ENCODE measurements at places on chromosomes 11 and 22.

- DNase-seq = peak; percentile 83
These were observed 50.8 kb downstream of the FBLN1 start for GRCh38 chr22:45553351-45554039.

DNA sequence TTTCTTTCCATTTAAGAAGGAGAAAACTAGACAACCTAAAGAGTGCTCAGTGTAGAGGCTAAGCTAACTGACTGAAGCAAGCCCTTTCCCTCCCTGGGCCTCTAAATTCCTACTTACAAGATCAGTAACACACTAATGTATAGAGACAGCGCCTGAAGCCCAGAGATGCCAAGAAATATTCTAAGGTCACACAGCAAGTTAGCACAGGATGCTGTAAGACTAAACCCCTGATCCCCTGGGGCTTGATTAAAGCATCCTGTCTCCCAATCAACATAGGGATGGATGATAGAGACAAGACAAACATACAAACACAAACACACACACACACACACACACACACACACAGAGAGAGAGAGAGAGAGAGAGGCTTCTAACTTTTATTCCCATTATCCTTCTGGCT lies 5.6 kb downstream of the LARGE1 start:
- DNase-seq = no peak

- no peak for DNase-seq
These were observed 734 bp upstream of the TMEM123 start for GRCh38 chr11:102453302-102453695.

DNA sequence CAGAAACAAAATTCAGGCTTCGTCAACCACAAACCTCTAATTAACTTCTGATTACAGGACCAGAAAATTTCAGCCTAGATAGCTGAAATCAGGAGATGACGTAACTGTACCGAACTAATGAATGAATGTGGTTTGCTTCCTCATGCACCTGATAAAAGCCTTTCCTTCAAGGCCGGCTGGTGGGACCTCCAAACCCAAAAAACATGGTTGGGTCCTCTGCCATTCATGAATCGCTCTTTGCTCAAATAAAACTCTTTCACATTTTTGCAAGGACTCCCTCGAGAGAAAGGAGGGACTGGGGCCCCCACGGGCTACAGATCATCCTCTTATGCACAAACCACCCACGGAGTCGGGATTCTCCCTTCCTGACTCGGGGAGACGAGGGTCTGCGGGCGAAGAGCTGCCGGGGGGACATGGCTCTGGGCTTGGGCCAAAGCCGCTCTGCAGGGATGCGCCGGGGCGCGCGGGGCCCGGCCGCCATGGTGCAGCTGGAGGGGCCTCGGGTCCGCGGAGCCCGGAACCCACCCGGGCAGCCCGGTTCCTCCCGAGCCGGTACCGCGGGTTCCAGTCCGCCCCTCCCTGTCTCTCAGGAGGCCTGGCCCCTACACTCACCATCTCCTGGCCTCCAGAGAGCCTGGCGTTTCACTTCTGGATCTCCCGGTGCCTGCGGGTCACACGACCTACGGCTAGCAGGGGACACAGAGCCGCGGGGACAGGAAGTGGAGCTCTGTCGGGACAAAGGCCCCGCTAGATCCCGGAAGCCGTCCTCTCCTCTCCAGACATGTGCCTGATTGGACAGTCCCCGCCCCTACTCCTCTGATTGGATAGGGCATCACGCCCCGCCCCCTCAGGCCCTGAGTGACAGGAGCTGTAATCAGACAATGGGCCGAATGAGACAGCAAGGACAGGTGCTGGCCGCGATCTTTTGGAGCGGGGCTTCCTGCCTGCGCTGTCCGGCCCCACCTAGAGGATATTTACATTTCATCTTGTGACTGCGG lies at the start of gene ZNF195:
ZNF195 (minus strand) TSS at position 721 of the 998 bp plus-strand sequence; CDS start at position 615, 106 bp downstream.
- peak; percentile 100 for DNase-seq

GRCh38 chr11:99019696-99020095 lies 1.1 kb upstream of the CNTN5 start:
- DNase-seq = no peak

- no peak for DNase-seq
These were observed 21.9 kb upstream of the PRR5 start for GRCh38 chr22:44680058-44680457.

GRCh38 chr22:46931414-46931813 lies 169.0 kb downstream of the TBC1D22A start:
- no peak for DNase-seq

GRCh38 chr11:65785319-65786007 lies 1.4 kb upstream of the OVOL1 start:
- DNase-seq = no peak

DNA sequence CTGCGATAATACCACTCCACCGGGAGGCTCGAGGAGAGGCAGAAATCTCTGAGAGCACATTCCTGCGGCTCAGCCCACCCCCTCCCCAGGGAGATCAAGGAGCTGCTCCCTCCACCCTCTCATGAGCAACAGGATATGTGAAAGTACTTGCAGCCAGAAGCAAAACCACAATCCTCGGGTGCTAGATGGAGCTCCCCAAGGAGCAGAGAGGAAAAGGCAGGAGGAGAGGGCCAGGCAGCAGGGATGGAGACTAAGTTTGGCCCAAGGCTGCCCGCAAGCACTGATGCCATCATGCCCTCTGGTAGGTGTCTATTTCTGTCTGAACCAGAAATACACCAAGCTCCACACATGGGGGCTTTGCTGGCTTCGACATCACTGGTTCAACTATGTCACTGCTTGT lies 22.3 kb downstream of the VPS37C start:
- no peak for DNase-seq

DNA sequence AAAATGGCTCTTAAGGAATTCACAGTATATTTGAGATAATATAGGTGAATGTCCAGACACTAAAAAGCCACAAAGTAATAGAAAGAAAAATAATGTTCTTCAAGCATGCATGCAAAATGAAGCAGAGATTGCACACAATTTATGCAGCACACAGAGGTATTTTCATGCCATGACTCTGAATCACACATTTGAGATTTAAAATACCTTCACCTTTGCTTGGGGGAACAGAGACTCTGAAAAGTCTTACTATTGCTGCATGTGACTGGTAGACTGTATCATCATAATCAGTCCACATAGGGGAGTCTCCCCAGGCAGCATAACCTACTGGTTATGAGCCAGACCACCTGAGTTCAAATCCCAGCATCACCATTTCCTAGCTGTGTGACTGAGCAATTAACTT lies 96.2 kb downstream of the RCN1 start:
- DNase-seq = no peak

DNA sequence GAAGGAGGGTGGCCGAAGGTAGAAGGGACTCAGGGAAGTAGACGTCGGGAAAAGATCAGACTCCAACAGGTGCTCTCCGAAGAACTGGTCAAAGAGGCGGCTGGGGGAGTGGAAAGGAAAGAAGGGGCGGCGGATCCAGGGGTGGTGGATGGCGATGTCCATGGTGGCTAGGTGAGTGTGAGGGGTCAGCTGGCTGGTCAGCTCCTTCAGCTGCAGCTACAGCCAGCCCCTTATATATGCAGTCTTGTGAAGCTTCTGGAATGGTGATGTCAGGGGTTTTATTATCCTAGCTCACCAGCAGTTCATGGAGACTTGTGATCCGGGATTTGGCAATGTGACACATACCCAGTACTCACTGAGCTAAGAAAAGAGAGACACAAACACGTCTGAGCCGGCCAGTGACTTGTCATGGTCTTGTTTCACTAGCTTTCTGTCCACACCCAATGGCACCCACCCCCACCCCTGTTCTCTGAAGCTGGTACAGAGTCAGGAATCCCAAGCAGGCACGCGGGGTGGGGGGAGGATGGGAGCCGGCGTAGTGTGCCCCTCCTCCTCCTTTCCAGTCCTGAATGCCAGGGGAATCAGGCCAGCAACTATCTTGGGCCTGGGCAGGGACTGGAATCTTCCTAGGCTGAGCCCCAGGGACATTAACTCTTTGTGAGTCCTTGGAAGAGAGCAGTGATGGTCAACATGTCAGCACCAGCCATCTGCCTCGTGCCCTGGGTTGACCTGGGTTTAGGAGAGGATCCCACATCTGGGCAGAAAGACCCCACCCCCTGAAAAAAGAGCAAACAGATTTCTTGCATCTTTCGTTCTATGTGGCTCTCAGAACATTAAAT lies at the start of gene CRYAB:
CRYAB (minus strand) TSS at position 208 of the 839 bp plus-strand sequence; CDS start at position 162, 46 bp downstream.
- peak; percentile 14 for DNase-seq

GRCh38 chr22:50305923-50306566 lies 1.4 kb downstream of the PLXNB2 start:
- peak; percentile 96 for DNase-seq

- DNase-seq = no peak
These were observed 458.8 kb upstream of the CNTN5 start for GRCh38 chr11:98561877-98562395.

DNA sequence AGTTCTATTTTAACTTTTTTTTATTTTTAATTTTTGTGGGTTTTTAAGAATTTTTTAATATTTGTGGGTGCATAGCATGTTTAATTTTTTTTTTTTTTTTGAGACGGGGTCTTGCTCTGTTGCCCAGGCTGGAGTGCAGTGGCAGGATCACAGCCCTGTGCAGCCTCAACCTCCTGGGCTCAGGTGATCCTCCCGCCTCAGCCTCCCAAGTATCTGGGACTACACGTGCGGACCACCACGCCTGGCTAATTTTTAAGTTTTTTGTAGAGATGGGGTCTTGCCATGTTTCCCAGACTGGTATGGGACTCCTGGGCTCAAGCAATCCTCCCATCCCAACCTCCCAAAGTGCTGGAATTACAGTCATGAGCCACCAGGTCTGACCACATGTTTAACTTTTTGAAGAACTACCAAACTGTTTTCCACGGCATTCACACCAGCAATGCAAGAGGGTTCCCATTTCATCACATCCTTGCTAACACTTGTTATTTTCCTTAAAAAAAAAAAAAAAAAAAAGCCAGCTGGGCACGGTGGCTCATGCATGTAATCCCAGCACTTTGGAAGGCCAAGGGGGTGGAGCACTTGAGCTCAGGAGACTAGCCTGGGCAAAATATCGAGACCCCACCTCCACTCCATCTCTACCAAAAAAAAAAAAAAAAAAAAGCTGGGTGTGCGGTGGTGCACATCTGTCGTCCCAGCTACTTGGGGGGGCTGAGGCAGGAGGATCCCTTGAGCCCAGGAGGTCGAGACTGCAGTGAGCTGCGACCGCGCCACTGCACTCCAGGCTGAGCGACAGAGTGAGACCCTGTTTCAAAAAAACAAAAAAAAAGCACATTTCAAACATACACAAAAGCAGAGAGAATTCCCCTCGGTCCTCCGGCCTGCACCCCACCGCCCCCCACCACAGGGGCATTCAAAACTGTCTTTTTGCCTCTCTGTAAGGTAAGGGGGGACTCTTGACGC lies 16.7 kb upstream of the TXNRD2 start:
- DNase-seq = no peak

DNA sequence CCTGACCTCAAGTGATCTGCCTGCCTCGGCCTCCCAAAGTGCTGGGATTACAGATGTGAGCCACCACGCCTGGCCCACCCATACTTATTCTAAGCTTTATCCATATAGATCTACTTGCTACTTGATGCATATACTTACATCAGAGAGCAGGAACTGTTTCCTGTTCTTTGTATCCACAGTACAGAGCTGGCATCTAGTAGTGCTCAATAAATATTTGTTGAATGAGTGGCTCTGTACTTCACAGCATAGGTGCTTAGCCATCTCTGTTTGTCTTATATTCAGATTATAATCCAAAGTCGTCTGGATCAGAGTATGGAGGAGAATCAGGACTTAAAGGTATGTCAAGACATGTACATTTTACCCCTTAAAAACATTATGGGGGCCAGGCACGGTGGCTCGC lies 38.6 kb upstream of the DLAT start:
- DNase-seq = peak; percentile 84

- no peak for DNase-seq
These were observed 14.7 kb downstream of the LAYN start for GRCh38 chr11:111555255-111555654.

DNA sequence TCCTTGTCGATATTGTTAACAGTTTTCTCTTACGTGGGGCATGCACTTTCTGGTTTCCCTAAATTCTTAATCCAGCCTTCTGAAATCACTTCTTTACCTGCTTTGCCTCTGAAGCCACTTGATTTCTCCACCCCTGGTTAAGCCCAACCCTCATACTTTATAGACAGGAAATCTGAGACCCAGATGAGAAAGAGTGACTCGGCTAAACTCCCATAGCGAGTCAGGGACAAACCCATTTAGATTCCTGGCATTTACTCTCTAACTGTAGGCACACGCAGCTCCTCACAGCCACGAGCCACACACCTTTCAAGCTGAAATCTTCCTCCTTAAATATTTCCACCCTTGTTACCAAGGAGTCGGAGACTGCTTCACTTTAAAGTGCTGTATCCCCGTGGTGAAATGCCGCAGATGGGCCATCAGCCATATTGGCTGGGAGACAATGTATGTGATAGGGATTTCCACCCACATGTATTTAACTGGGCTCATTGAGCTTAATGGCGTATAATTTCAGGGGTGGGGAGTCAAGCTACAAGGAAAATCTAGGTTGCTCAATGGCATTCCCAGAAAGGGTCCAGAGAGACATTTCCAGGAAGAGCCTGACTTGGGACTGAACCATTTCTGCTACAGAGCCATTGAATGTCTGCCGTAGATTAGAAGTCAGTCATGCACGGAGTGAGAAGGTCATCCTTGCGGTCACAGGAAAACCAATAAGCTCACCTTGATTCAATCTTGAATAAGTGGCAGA lies 49.9 kb upstream of the GRK3 start:
- peak; percentile 8 for DNase-seq

GRCh38 chr11:74203966-74204365 lies 32.9 kb downstream of the PPME1 start:
- DNase-seq = no peak

GRCh38 chr11:48081151-48082010 lies 101.0 kb downstream of the PTPRJ start:
- no peak for DNase-seq

DNA sequence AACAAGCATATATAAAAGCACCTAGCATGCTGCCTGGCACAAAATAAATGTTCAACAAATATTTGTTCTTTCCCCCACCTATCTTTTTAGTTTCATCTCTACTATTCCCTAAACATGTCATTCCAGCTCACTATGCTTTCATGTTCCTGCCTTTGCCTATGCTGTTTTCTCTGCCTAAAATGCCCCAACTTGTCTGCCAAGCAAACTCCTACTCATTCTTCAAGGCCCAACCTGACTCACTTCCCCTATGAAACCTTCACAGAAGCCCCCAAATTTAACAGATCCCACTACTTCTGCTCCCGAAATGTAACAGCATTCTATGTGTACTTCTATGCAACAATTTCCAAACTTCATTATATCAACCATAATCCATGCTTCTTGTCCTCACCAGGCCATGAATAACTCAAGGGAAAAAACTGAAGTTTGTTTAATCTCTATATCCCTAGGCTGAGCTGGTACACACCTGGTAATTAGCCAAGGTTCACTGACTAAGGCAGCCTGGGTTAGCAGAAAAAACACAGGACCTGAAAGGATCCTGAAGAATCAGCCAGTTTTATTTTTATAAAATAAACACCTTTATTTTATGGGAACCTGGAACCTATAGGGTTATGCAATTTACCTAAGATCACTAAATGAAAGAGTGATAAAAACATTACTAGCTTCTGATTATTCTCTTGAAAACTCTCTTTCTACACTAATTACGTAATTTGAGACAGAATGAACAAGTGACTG lies 72.2 kb downstream of the PAK1 start:
- DNase-seq = peak; percentile 29

All from DMS53 (cell line).